Activated T-helper 1 cell treated with anti-CD3 and anti-CD28 coated beads, Interleukin-12 subunit alpha, Interleukin-12 subunit beta, Interleukin-2, Interleukin-4 antibody, amounts not matched to agents 30 ng/mL and 10 ng/mL and 1 ng/mL, durations not matched to agents 14 hours and 24 hours and 36 hours (primary cell): ENCODE measurements at places on chromosomes 1 and 21. TPM values are rescaled to one million over a fixed set of nuclear protein-coding genes. Genes with fewer than 3 reads are reported as not detected.

AJAP1 gene
- not detected in 2 replicates for total RNA-seq

LENEP gene
- 1.5 and 1.8 TPM in 2 replicates for total RNA-seq

HPCAL4 gene
- total RNA-seq, result 0.69 and 0.75 TPM in 2 replicates

AADACL4 gene
- not detected in 2 replicates for total RNA-seq

GRCh38 chr1:19204446-19205266 lies 5.4 kb downstream of the UBR4 start:
- peaks cover 47% of the 10 kb centered on the region for H3K4me1 ChIP-seq
- H3K36me3 ChIP-seq, result peaks cover 25% of the 10 kb centered on the region
- no peak overlapping the region for H3K4me3 ChIP-seq
- H3K27ac ChIP-seq, result peak overlapping the region; percentile 1

DNA sequence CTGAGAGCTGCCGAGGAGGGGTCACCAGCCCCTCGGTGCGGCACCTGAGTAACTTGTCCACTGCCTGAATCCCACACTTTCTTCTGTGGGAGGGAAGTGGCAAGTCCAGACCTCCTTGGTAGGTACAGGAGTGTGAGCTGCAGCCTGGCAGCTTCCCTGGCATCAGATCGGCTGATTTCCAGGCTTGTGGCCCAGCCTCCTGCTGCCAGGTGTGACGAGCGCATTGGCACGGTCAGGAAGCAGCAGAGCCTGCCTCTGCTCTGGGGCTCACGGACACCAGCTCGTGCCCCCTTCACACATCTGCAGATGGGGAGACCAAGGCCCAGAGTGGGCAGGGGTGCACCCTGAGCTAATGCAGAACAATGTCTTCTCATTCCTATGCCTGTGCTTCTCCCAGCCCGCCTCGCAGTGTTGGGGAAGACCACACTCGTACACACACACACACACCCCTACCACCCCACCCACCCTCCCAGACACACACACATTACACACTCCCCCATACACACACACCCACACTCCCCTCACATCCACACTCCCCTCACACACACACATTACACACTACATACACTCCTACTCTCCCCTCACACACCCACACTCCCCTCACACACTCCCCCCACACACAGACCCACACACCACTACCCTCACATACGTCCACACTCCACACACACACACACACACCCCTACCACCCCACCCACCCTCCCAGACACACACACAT lies 33.1 kb upstream of the SELENON start:
- H3K4me1 ChIP-seq, result no peaks in the 10 kb centered on the region
- no peaks in the 10 kb centered on the region for H3K36me3 ChIP-seq
- peaks cover 23% of the 10 kb centered on the region for H3K27me3 ChIP-seq
- no peak for DNase-seq
- H3K27ac ChIP-seq, result no peak overlapping the region
- no peak overlapping the region for H3K4me3 ChIP-seq

GRCh38 chr21:44460441-44460755 lies 5.1 kb downstream of the LRRC3 start:
- H3K4me3 ChIP-seq, result no peak overlapping the region
- no peak for DNase-seq
- no peaks in the 10 kb centered on the region for H3K27me3 ChIP-seq
- no peak overlapping the region for H3K27ac ChIP-seq

- no peak overlapping the region for H3K27ac ChIP-seq
- peaks cover 96% of the 10 kb centered on the region for H3K4me1 ChIP-seq
- H3K36me3 ChIP-seq, result peaks cover 11% of the 10 kb centered on the region
- no peak overlapping the region for H3K4me3 ChIP-seq
These were observed 12.8 kb downstream of the ABCG1 start for GRCh38 chr21:42231756-42232155.

DNA sequence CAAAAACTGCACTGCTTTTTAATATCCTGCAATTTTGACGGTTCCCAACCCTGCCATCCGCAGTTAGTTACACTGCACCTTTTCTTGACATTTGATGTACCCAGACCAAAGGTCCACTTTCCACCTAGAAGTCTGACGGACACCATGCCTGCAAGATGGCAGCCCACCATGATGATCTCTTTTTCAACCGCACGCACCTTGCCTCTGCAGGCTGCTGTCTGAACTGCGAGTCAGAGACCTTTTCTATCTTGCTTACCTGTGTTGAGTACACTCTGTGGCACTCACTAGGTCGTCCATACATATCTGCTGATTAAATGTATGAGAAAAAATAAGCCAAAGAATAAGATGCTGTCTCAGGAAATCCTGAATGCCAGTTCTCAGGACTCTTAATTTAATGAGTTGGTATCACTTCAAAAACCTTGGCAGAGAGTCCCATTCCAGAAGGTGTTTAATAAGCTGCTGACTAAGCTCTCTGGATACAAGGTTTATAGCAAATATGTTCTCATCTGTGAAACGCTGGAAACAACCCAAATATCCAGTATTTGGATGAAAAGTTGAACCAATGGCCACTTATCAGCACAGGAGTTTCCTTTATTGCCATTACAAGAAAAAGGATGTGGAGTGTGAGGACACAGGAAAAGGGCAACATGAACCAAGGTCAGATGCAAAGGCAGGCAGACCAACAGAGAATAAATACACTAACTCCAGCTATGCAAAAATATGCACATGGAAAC lies 37.9 kb downstream of the GNG12 start:
- no peaks in the 10 kb centered on the region for H3K36me3 ChIP-seq
- H3K27me3 ChIP-seq, result peaks cover 9% of the 10 kb centered on the region
- no peak overlapping the region for H3K4me3 ChIP-seq
- H3K4me1 ChIP-seq, result no peaks in the 10 kb centered on the region

DNA sequence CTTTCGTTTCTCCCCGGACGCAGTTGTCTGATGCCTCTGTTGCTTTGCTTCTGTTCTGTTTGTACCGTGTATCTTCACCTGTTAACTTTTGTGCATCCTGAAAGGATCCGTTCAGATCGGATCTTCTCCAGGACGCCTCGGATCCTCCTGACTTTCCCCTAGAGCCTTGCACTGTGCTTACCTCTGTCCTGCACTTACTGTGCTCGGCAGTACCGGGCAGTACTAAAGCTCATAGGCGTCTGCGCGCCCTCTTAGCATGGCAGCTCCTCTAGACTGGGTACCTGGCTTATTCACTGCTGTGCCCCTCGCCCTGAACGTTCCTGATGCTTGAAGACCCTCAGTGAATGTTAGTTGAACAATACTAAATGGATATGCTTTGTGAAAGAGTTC lies 934 bp downstream of the SCP2 start:
- DNase-seq, result no peak
- H3K27me3 ChIP-seq, result peaks cover 9% of the 10 kb centered on the region

GRCh38 chr1:17632106-17632505 lies 92.6 kb downstream of the ARHGEF10L start:
- H3K4me3 ChIP-seq, result no peak overlapping the region
- no peak for DNase-seq
- H3K36me3 ChIP-seq, result no peaks in the 10 kb centered on the region
- peaks cover 4% of the 10 kb centered on the region for H3K27me3 ChIP-seq
- no peaks in the 10 kb centered on the region for H3K4me1 ChIP-seq

- H3K27me3 ChIP-seq, result no peaks in the 10 kb centered on the region
- H3K4me1 ChIP-seq, result peaks cover 25% of the 10 kb centered on the region
- H3K36me3 ChIP-seq, result peaks cover 27% of the 10 kb centered on the region
These were observed 14.0 kb downstream of the MX2 start for GRCh38 chr21:41375875-41376274.

DNA sequence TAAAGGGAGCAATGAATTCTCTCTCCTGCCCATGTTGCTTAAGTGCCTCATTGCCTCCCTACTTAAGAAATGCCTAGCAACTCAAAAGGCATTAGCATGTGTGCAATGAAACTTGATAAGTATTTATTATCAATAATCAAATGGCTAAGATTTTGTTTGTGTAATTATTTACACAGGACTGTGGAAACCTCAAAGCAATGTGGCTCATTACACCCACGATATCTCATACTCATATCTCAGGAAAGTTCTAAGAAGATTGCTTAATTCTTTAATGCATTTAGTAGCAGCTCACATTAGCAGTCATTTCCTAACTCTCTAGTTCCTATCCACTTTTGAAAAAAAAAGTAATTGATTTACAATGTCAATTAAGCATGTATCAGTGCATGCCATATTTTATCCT lies 253.3 kb downstream of the DUSP10 start:
- no peaks in the 10 kb centered on the region for H3K4me1 ChIP-seq
- no peaks in the 10 kb centered on the region for H3K27me3 ChIP-seq
- H3K4me3 ChIP-seq, result no peak overlapping the region
- no peak for DNase-seq
